ENCODE measurements at places on chromosomes 5 and 9. TPM values are rescaled to one million over a fixed set of nuclear protein-coding genes. Genes with fewer than 3 reads are reported as not detected.

- no peak for DNase-seq
These were observed 30.5 kb upstream of the MED10 start for GRCh38 chr5:6408627-6409446.

Gene RPS14
- 2,768 TPM for polyA plus RNA-seq

GRCh38 chr5:142202282-142202681, 93.7 kb downstream of the NDFIP1 start:
- DNase-seq, result no peak

Gene OR13C2
- not detected for polyA plus RNA-seq

Gene ACTBL2
- not detected for polyA plus RNA-seq

Gene TLR4
- 214 TPM for polyA plus RNA-seq

- peak; percentile 10 for DNase-seq
These were observed 294.0 kb downstream of the SEC61B start for GRCh38 chr9:99515895-99516656.

GRCh38 chr5:13664377-13664776, 280.1 kb downstream of the DNAH5 start:
- DNase-seq, result no peak

GRCh38 chr5:143418140-143418866, 14.8 kb upstream of the NR3C1 start:
- DNase-seq, result peak; percentile 39

All from CD14-positive monocyte (primary cell).